ENCODE measurements at places on chromosomes 1 and 21.

- no peak for DNase-seq
Measured at GRCh38 chr1:33826711-33827110, 37.2 kb upstream of the HMGB4 start.

- DNase-seq = no peak
Measured at GRCh38 chr1:23148084-23148483, 20.6 kb downstream of the LUZP1 start.

DNA sequence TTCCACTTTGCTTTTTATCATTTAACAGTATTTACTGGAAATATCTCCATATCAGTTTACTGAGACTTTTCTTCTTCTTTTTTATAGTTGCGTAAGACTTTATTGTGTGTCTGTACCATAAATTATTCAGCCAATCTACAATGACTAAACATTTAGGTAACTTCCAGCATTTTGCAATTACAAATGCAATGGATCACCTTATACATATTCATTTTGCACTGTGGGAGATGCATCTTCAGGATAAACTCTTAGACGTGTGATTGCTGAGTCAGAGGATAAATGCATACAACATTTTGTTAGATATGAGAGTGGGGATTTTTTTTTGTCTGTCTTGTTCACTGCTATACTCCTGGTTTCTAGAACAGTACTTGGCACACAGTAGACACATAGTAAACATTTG, 95.7 kb upstream of the GCLM start:
- no peak for DNase-seq

GRCh38 chr1:8562881-8563865, 245.3 kb downstream of the SLC45A1 start:
- DNase-seq = no peak

DNA sequence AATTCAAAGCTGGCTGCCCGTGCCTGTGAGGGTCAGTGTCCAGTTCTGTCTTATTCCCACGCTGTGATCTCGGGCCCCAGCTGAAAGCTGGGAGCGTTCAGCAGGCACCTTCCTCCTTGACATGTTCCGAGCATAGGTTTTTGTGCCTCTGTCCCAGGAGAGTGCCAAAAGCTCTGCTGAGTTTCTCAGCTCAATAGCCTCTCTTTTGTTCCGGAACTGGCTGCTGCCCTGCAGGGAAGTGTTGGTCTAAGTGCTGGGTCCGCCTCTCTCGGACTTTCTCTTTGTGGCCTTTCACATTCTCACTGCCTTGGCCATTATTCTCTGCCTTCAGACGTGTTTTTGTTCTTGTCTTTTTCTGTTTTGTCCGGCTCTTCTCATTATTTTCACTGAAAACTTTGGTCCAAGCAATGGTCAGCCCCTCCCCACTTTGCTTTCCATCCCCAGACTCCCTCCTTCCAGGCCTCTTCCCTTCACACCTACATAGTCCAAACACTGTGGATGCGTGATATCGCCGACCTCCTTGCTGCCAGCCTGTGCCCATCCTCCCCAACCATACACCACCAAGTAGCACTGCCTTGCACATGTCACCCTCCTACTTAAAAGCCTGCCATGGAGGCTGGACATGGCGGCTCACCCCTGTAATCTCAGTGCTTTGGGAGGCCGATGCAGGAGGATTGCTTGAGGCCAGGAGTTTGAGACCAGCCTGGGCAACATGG, 233.8 kb downstream of the RHOU start:
- DNase-seq = no peak

- no peak for DNase-seq
Measured at GRCh38 chr1:99992760-99993467, 23.1 kb downstream of the SLC35A3 start.
